ENCODE measurements at places on chromosomes 2 and 18. TPM values are rescaled to one million over a fixed set of nuclear protein-coding genes. Genes with fewer than 3 reads are reported as not detected.

The MYO3B gene
- 6.6 TPM for polyA plus RNA-seq

The COL4A3 gene
- 47.1 TPM for polyA plus RNA-seq

The DLGAP1 gene
- polyA plus RNA-seq = 6.1 TPM

DNA sequence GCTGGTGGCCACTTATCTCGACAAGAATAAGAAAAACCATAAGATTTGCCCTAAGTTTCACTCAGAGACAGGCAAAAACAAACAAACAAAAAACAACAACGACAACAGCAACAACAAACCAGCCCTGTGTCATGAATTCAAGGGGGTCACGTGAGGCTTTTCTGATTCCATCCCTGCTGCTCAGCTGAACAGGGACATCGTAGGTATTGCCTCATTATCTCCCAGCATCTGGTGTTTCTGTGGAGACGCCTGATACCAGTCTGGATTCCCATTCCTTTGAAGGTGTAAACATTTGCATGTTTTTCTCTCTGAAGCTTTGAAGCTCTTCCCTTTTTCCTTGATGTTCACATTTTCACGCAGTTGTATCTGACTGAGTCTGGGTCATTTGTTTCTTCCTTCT lies 117.4 kb downstream of the KCNF1 start:
- no peak for DNase-seq

GRCh38 chr18:30889519-30890301 lies 152.8 kb downstream of the DSC3 start:
- DNase-seq = peak; percentile 25

The G6PC2 gene
- polyA plus RNA-seq = 0.05 TPM

The TWIST2 gene
- 4.3 TPM for polyA plus RNA-seq

The LAMA3 gene
- 2.1 TPM for polyA plus RNA-seq

The CHRNG gene
- 1.2 TPM for polyA plus RNA-seq

The ARHGAP15 gene
- polyA plus RNA-seq = 3.3 TPM

DNA sequence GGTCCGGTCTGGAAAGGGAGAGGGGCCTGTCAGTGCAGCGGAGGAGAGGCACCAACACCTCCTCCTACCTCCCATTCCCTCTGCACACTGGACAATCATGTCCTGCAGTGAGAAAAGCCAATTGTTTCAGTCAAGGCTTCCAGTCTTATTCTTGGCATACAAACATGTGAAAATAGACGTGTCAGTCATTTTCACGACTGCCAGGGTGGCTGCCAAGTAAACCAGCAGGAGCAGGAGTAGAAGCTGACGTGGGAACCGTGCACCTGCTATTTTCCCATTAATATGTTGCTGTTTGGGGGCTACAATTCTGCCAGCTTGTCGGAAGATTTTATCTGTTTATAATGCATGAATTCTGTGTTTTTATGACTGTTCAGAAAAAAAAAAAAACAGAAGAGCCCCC lies 202.3 kb downstream of the SPP2 start:
- DNase-seq = no peak

DNA sequence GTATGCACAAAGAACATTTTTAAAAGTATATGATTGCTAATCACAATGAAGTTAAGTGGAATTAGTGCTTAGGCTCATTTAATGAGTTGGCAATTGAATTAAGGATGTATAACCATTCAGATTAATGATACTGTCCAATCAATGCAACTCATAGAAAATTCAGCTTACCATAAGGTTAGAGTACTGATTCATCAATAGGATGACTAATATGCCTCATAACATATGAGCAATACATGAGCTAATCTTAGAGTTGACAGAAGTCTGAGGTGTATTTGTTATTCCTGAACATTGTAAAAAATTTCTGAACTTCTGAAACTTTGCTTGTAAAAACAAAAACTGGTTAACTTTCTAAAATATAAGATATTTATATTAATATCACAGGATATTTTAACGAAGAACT lies 118.3 kb upstream of the NETO1 start:
- no peak for DNase-seq

DNA sequence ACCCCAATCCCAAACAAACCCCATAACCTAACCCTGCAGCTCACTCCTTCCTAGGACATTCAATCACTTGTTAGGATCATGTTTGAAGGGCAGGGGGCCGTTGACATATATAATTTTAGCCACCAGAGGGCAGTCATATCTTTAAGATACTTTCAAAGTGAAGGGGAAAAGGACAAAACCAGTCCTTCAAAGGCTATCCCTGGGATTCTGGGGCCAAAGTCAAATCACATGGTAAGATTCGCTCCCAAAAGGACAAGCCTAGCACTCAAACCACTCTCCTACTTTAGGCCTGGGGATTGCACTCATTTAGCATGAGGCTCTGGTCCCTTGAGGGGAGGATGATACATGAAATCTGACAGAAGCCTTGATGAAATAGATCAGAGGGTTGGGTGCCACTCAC lies 44.6 kb downstream of the HAUS1 start:
- no peak for DNase-seq

The CD207 gene
- 0.09 TPM for polyA plus RNA-seq

The ATP8B1 gene
- polyA plus RNA-seq = 22.5 TPM

GRCh38 chr2:48440103-48440390 lies 89.9 kb upstream of the STON1 start:
- no peak for DNase-seq

DNA sequence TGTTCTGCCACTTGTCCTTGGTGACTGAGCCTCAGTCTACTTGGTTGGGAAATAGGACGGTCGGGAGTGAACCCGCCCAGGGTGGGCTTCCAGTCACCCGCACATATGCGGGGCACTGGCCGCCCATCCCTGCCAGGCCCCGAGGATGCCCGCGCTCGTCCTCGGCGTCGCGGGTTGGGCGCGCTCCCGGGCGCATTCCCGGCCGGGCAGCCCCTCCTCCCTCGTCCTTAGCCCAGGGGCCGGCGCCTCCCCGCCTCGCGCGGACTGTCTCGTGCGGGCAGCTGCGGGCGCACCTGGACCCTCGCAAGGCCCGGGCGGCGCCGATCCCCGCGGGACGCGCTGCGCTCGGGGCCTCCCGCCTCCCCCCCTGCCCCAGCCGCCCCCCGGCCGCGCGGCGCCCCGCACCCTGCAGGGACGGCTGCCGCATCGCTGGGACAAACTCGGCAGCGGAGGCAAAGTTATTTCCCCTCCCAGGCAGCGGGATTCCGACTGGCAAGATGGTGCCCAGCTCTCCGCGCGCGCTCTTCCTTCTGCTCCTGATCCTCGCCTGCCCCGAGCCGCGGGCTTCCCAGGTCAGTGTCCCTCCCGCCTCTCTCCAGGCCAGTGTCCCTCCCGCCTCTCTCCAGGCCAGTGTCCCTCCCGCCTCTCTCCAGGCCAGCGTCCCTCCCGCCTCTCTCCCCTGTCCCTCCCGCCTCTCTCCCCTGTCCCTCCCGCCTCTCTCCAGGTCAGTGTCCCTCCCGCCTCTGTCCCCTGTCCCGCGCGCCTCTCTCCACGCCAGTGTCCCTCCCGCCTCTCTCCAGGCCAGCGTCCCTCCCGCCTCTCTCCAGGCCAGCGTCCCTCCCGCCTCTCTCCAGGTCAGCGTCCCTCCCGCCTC lies at the start of gene FBLN7:
TSS of gene FBLN7 (plus strand) at position 227 of the 874 bp plus-strand sequence. CDS start at position 498, 271 bp downstream.
- DNase-seq = no peak

The GALNT13 gene
- 2.4 TPM for polyA plus RNA-seq

- no peak for DNase-seq
These were observed 28.4 kb upstream of the GTF2A1L start for GRCh38 chr2:48589170-48589767.

DNA sequence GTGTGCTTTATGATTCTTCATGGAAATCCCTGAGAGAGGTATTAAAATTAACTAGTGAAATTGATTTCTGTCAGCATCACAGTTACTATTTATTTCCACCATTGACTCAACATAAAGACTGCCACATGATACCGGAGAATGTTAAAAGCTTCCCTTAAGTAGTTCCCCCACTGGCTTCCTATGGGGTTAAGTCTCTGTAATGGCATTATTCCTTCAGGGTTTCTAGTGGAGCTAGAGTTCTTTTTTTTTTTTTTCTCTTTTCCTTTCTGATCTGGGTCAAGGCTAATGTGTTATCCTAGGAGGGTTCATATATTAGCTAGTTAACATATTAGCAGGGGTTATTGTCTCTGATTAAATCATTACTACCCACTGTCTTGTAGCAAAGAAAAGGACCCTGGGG lies 1919.1 kb upstream of the PIK3C3 start:
- no peak for DNase-seq

DNA sequence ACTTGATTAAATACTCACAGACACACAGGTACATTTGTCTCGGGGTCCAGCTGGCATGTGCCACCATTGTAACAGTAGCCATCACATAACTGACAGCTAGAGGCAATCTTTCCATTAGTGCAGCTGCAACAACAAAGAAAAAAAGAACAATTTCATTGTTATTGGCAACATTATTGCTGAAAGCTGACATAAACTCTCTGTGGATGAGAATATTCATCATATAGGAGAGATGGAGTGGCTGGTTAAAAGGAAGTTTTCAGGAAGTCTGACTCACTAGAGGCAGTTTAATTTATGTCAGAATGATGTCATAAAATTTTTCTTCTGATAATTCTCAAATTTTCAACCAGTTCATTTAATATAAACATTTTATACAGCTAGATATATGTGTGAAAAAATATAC lies 1490.0 kb upstream of the NXPH2 start:
- no peak for DNase-seq

DNA sequence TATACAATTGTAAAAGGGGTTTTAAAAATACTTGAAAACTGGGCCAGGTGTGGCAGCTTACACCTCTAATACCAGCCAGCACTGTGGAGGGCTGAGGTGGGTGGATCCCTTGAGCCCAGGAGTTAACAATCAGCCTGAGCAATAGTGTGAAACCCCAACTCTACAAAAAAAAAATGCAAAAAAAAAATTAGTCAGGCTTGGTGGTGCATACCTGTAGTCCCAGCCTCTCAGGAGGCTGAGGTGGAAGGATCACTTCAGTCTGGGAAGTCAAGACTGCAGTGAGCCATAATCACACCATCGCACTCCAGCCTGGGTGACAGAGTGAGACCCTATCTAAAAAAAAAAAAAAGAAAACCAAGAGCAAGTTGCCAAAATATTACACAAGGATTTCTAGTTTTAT lies 182.7 kb downstream of the UBE2E3 start:
- DNase-seq = no peak

DNA sequence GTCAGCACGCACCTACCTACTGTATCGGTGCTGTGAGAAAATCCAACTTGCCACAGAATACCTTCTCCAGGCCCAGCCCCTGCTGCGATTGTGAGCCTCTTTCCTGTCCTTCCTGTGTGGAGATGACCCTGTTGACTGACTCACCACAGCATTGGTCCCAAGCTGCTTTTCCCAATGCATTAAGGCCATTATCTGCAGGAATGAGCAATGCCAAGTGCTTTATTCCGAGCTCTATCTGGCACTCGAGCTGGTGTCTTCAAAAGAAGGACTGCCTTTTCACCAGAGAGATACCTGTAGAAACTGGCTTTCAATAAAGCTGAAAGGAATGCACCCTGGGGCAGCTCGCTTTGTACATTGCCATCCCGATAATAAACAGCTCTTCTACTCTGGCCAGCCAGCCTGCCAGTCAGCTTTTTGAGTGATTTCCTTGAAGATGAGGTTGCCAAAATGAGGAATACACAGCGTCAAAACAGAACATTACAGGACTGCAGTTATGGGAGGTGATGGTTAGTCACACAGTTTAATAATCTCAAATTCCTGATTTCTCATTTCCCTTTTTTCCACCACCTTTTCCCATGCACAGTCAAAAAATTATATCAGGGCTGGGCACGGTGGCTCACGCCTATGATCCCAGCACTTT lies 8.3 kb upstream of the RNF103 start:
- DNase-seq = no peak

The UGT1A4 gene
- not detected for polyA plus RNA-seq

The SKA1 gene
- polyA plus RNA-seq = 8.9 TPM

The CTIF gene
- polyA plus RNA-seq = 22.6 TPM

DNA sequence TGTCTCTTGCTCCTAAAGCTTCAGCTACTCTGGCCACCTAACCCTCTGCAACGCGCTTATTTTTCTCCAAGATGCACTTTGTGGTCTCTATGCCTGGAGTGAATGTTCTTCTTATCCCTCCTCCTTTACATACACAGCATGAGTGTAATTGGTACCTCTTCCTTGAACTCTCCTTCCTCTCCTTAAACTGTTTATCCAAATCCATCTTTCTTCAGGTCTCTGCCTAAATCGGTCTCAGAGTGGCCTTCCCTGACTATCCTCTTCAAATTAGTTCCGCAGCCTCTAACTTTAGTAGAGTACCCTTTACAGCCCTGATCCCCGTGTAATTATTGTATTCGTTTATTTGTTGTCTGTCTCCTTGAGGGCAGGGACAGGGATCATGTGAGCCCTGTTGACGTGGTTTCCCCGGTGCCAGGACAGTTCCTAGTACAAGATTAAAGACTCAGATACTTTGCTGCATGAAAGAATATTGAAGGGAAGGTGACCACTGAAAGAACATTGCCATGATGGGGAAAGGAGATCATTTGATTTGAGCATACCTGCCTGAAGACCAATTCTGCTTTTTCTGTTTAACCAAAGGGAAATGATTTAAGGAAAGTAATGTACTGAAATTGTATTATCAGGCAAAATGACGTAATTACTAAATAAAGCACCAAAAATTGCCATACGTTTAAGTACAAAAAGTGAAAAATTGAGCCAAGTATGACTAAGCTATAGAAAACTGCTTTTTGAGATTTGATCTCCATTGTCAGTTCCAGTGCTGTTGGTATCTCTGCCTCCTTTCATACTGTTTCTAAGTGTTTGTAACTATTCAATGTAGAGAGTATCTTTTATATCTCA lies 1.2 kb downstream of the CNOT9 start:
- no peak for DNase-seq

GRCh38 chr2:9107168-9108025 lies 99.2 kb upstream of the ASAP2 start:
- no peak for DNase-seq

- DNase-seq = no peak
These were observed 164.8 kb downstream of the WDR7 start for GRCh38 chr18:56815926-56816325.

GRCh38 chr2:234983011-234983726 lies 31.4 kb downstream of the SH3BP4 start:
- DNase-seq = no peak

- no peak for DNase-seq
These were observed 130.7 kb downstream of the TMEM247 start for GRCh38 chr2:46610021-46610420.

The ARL5A gene
- polyA plus RNA-seq = 43.5 TPM
